ENCODE measurements at places on chromosomes 13 and 19.
A peak's percentile ranks its signal among the peaks of the same experiment; 100 is the strongest.

- peak; percentile 41 for DNase-seq
These were observed 49.8 kb upstream of the GTF3A start for GRCh38 chr13:27374650-27375049.

- DNase-seq, result no peak
These were observed 69.1 kb downstream of the ARHGEF18 start for GRCh38 chr19:7417671-7418324.

- DNase-seq, result no peak
These were observed 3.4 kb upstream of the WIZ start for GRCh38 chr19:15453091-15453578.

DNA sequence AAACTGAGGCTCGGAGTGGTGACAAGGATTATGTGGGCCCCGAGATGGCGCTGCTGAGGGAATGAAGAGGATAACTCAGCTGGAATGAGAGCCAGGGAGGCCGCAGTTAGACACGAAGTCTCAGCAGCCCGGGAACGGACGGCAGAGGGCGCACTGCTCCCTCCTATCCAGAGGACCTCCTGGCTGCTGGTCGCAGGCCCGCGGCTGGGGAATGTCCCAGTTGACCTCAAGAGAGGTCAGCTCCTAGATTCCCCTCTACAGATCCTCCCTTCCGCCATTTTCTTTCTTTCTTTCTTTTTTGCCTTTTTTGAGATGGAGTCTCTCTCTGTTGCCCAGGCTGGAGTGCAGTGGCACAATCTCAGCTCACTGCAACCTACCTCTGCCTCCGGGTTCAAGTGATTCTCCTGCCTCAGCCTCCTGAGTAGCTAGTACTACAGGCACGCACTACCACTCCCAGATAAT lies 24.1 kb upstream of the ASPDH start:
- peak; percentile 56 for DNase-seq

GRCh38 chr13:73092829-73093228 lies 34.0 kb downstream of the KLF5 start:
- no peak for DNase-seq

DNA sequence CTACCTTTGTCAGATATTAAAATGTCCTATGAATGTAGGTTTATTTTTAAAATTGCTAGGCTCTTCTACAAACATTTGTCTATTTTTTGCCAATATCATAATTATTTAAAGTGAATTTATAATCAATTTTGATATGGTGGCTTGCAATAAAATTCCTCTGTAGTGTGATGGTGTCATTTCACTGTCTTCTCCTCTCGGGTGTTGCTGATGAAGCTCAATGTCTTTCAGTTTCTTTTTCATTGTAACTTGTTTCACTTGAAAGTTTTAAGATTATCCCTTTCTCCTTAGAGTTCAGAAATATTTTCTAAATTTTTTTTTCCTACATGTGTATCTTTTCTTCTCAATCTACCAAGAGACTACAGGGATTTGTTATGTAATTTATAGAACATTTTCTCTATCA lies 267.1 kb upstream of the EDNRB start:
- no peak for DNase-seq

GRCh38 chr13:41543664-41544300 lies 86.4 kb downstream of the RGCC start:
- no peak for DNase-seq

DNA sequence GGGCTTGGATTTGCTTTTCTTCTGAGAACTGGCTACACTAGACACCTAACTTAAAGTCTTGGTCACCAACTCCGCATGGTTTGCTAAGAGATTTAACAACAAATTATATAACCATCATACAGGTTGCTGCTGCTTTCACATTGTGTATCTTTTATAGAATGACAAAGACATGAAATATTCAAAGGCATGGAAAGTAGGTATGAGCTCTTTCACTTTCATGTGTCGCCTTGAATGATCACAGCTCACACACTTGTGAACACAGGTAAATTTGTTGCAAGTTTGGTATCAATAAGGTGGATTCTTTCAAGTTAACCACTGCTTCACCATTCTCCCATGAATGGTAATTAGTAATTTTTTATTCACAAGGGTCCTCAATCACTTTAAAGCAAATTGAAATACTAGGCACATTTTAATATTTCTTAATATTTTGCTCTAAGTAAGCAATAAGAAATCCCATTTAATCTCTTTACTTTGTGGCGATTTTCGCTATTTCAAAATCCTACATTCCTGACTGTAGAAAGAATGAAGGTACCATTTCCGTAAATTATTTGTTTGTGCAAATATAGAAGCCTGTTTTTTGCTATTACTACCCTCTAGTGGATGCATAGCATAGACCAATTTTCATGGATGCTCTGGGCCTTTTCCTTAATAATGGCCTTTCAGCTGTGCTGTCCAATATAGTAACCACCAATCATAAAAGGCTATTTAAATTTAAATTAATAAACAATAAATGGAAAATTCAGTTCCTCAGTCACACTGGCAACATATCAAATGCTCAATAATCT lies 45.5 kb upstream of the FREM2 start:
- no peak for DNase-seq

GRCh38 chr13:40559915-40560314 lies 106.5 kb downstream of the FOXO1 start:
- no peak for DNase-seq

GRCh38 chr13:43518833-43519232 lies 267.9 kb downstream of the ENOX1 start:
- DNase-seq, result no peak

- no peak for DNase-seq
These were observed 32.3 kb upstream of the GJB6 start for GRCh38 chr13:20264271-20265018.

DNA sequence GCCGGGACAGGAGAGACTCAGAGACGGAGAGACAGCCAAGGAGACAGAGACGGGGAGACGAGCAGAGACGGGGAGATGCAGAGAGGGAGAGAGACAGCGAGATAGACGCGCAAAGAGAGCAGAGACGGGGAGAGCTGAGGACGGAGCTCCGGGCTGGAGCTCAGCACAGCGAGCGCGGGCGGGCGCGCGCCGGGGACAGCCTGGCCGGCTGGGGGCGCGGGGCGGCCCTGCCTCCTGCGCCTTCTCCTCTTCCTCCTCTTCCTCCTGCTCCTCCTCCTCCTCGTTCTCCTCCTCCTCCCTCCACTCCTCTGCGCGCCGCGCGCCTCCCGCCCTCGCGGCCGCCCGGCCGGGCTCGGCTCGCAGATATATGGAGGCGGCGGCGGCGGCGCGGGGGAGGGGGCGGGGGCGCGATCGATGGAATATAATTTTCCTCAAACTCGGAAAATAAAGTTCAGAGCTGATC lies at the start of gene ERFL:
Gene ERFL, minus strand, starts transcription at position 229 of the 463 bp plus-strand sequence. CDS start 15,530 bp downstream, outside the sequence.
- no peak for DNase-seq

GRCh38 chr13:97116754-97117153 lies 105.4 kb upstream of the MBNL2 start:
- no peak for DNase-seq

GRCh38 chr13:38952827-38953226 lies 37.8 kb downstream of the STOML3 start:
- DNase-seq, result no peak

- peak; percentile 25 for DNase-seq
These were observed 833 bp downstream of the GAMT start for GRCh38 chr19:1400281-1401137.

GRCh38 chr19:46402725-46403124 lies 10.6 kb downstream of the CCDC8 start:
- DNase-seq, result no peak

- no peak for DNase-seq
These were observed 724 bp upstream of the ZNF780A start for GRCh38 chr19:40091205-40092129.

- no peak for DNase-seq
These were observed 416.9 kb downstream of the IRS2 start for GRCh38 chr13:109369353-109370052.

GRCh38 chr13:49368688-49369087 lies 75.2 kb downstream of the CAB39L start:
- DNase-seq, result no peak

DNA sequence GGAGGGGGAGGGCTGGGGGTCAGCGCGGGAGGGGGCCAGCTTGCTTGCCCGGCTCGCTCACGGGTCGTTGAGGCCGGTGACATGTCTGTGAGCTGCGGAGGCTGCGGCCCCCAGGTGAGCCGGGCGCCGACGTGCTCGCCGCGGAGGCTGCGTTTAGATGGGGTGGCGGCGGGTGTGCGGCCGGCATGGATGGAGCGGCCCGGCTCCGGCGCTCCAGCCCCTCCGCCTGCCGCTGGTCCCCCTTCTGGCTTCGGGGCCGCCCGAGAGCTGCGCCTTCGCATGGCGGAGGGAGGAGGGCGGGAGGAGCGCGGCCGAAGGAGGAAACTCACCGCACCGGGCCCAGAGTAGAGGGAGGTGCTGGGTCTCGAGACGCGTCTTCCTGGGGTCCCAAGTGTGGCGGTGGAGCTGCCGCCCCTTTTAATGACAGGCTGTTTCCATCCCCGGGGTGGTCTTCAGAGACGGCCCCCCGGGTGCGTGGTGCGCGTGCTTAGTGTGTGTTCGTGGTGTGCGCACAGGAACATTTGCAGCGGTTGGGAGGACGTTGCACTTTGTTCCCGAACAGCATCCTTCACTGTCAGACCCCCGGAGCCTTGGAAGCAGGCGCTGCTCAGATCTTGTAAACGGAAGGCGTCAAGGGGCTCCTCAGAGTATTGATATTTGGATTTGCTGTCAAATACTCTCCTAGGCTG lies at the start of gene AKAP11:
Gene AKAP11, plus strand, starts transcription at position 38 of the 689 bp plus-strand sequence. CDS start 14,197 bp downstream, outside the sequence.
- peak; percentile 35 for DNase-seq

- DNase-seq, result no peak
These were observed 591 bp downstream of the DOHH start for GRCh38 chr19:3499738-3500428.

- DNase-seq, result no peak
These were observed 14.2 kb downstream of the DPF1 start for GRCh38 chr19:38209671-38210457.

DNA sequence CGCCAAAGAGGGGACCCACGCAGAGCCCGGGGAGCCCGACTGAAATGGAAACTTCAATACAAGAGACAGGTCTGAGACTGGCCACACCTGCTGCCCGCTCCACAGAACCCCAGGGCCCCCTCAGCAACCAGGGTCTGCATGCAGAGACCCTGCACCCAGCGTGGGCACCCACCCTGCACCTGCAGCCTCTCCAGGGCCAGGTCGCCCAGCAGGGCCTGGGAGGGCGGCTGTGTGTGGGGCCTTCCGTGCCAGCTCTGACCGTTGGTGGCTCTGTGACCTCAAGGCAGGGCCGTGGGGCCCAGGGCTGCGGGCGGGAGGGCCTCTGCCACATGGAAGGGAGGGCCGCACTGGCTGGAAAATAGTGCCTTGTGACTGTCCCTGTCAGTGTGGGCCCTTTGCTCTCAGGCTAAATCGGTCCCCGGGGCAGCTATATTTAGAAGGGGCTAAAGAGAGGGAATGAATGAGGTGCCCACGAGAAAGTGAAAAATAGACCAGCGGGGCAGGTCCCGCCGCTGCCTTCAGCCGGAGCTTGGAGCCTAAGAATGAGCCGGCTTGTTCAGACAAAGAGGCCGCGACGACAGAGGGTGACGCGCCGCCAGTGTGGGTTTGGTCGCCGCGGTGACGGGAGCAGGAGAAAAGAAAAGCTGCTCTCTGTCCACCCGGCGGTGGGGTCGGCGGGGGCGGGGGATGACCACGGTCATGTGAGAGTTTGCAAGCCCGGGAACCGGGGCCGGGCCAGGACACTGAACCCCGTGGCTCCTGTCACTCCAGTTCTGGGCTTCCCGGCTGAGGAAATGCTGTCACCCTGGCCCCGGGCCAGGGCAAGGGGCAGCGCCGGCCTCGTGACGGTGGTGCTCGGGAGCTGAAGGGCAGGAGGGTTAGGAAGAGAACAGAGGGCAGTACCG lies 70.5 kb downstream of the GADD45B start:
- DNase-seq, result no peak

- no peak for DNase-seq
These were observed 533 bp downstream of the TNFSF9 start for GRCh38 chr19:6531163-6531955.

DNA sequence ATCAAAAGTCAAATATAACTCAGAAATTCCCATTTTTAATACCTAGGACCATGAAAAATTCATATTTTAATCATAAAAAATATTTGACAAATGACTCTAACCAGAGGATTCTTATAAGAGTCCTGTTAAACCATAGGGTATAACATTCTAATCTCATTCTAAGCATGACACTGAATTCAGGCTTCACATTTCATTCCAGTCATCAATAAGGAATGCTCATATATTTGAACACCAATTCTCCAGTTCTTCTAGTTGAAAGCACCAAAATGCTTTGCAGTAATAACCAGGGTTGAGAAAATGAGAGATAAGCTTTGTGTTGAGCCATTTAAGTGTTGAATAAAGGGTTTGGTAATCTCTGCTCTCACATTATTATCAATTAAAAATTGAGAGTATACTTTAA lies 147.5 kb downstream of the VWA8 start:
- no peak for DNase-seq

- no peak for DNase-seq
These were observed 2.8 kb upstream of the ERFL start for GRCh38 chr19:41930926-41931592.

GRCh38 chr19:49957262-49957915 lies 3.6 kb downstream of the SIGLEC11 start:
- no peak for DNase-seq

- DNase-seq, result no peak
These were observed 8.6 kb downstream of the AKAP11 start for GRCh38 chr13:42280537-42280936.

DNA sequence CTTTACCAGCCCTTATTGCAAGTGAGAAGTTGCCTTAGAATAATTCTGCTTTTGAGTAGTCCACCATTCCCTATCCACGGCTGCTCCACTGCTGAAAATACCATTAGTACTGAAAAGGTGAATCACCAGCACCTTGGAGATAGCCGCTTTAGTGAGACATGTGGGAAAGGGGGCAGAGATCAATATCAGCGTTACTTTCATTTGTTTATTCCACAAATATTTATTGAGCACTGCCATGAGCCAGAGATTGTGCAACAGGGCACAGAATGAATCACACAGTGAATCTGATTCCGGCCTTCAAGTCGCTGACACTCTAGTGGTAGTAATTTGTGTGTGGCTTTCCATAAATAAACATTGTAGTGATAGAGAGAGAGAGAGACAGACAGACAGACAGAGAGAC lies 31.5 kb upstream of the MYO16 start:
- no peak for DNase-seq

GRCh38 chr13:25578526-25578925 lies 206.8 kb downstream of the ATP8A2 start:
- DNase-seq, result no peak

DNA sequence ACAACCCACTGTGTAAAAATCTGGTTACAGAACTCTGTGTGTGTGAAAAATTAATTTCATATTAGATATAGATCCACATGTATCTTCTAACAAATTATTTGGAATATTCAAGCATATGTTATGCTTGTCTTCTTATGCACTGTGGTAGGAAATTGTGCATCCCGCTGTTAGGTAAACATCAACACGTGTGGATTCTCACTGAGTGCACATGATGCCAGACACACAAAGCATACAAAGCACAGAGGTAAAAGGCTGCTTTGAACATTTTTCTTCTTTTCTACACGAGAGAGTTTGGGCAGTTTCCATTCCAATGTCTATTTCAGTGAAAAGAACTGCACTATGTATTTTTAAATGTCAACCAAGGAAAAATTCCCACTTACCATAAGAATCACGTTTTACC lies 354.9 kb downstream of the PCDH9 start:
- no peak for DNase-seq

All from T-cell (primary cell).